Thoracic aorta endothelial cell (primary cell): ENCODE measurements at places on chromosomes 11 and 22. TPM values are rescaled to one million over a fixed set of nuclear protein-coding genes. Genes with fewer than 3 reads are reported as not detected.

The CLCF1 gene
- 2.3 and 2.9 TPM in 2 replicates for total RNA-seq

The NCAPH2 gene
- 33.2 and 40.8 TPM in 2 replicates for total RNA-seq

The APOL3 gene
- 19.9 and 35.8 TPM in 2 replicates for total RNA-seq

The SLC22A9 gene
- total RNA-seq: not detected in 2 replicates

The GRAP2 gene
- not detected in 2 replicates for total RNA-seq

The ARHGAP8 gene
- not detected in 2 replicates for total RNA-seq

The OR4S2 gene
- not detected in 2 replicates for total RNA-seq

The TRIM64C gene
- total RNA-seq: not detected in 2 replicates

The HBG1 gene
- not detected in 2 replicates for total RNA-seq

The DGCR6 gene
- total RNA-seq: 0.13 and 0.29 TPM in 2 replicates

The OR8B3 gene
- total RNA-seq: not detected in 2 replicates

The CSF2RB gene
- 13.4 and 15.7 TPM in 2 replicates for total RNA-seq

The EWSR1 gene
- total RNA-seq: 210 and 245 TPM in 2 replicates

The EPS8L2 gene
- total RNA-seq: 2.7 and 2.9 TPM in 2 replicates

The DNAJB13 gene
- not detected in 2 replicates for total RNA-seq

The APOA4 gene
- total RNA-seq: not detected in 2 replicates

The BDNF gene
- total RNA-seq: 0.72 and 0.93 TPM in 2 replicates

The C11orf52 gene
- 0.29 TPM in 1 of 2 replicates, not detected in the other for total RNA-seq

The SLC16A8 gene
- not detected in 2 replicates for total RNA-seq

The RAB6A gene
- total RNA-seq: 148 and 153 TPM in 2 replicates

The GGTLC2 gene
- total RNA-seq: not detected in 2 replicates

The VSTM5 gene
- 0.07 and 0.13 TPM in 2 replicates for total RNA-seq

The CRACR2B gene
- 4.1 and 5.6 TPM in 2 replicates for total RNA-seq

The KRTAP5-1 gene
- total RNA-seq: not detected in 2 replicates

The CCDC188 gene
- total RNA-seq: 6.9 and 7.0 TPM in 2 replicates

The MS4A6E gene
- not detected in 2 replicates for total RNA-seq

The NUMA1 gene
- total RNA-seq: 149 and 164 TPM in 2 replicates

The HTR3A gene
- not detected in 2 replicates for total RNA-seq

The SLC1A2 gene
- not detected in 2 replicates for total RNA-seq

The L3MBTL2 gene
- total RNA-seq: 29.1 and 31.6 TPM in 2 replicates

The HMOX1 gene
- total RNA-seq: 91.4 and 96.1 TPM in 2 replicates

The PPFIBP2 gene
- 2.8 and 3.2 TPM in 2 replicates for total RNA-seq

The RNF121 gene
- total RNA-seq: 52.1 and 58.2 TPM in 2 replicates

The ART1 gene
- not detected in 2 replicates for total RNA-seq

The GNG3 gene
- not detected in 2 replicates for total RNA-seq

The MGAT3 gene
- total RNA-seq: not detected in 2 replicates

The CHRDL2 gene
- not detected in 2 replicates for total RNA-seq

The USH1C gene
- total RNA-seq: not detected in 2 replicates

The SLC7A4 gene
- not detected in 2 replicates for total RNA-seq

The MCAM gene
- total RNA-seq: 2,944 and 4,036 TPM in 2 replicates

The MLC1 gene
- total RNA-seq: not detected in 2 replicates

The A4GALT gene
- 10.6 and 12.4 TPM in 2 replicates for total RNA-seq

The SERPIND1 gene
- 1.5 and 2.3 TPM in 2 replicates for total RNA-seq

The SPDYC gene
- total RNA-seq: not detected in 2 replicates

The SYT8 gene
- not detected in 2 replicates for total RNA-seq
